Tibial artery (tissue), 4 donors: ENCODE measurements at places on chromosomes 7 and 10.

- DNase-seq: no peak
These were observed 42.0 kb downstream of the LYZL2 start for GRCh38 chr10:30587522-30588031.

DNA sequence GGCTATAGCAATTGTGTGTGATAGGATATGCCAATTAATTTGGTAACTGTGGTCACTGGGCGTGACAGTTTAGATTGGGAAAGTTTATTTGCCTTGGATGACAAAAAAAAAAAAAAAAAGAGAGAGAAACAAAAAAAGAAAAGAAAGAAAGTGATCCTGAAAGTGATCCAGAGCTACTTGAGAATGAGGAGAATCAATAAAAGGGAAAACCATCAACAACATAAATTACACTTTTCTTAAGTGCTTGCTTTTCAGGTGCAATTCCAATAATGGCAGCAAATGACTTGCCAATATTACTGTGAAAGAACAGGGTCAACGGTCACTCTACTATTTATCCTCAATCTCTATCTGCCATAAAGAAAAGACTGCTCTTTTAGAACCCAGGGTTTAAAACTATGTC, 191.8 kb upstream of the SEMA3C start:
- no peak for DNase-seq

DNA sequence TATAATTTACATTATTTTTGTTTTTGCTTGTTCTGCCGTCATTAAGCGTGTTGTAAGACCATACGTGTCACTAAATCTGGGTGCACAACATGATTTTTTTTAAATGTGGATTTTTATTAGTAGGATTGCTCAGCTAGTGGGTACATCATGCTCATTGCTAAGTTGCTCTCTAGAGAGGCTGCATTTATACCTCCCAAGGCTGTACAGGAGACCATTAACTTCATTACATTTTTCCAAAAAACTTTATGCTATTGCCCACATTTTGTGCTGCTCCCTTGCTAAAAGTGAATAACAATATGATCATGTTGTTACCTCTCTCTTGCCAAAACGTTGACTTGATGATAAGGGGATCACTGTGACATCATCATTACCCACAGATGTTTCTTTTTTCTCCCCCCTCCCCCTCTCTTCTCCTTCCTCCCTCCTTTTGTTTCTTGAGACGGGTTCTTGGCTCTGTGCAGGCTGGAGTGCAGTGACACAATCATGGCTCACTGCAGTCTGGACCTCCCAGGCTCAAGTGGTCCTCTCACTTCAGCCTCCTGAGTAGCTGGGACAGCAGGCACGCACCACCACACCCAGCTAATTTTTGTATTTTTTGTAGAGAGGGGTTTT, 65.1 kb downstream of the BMPR1A start:
- no peak for DNase-seq

GRCh38 chr10:102473445-102474331, 22.3 kb upstream of the C10orf95 start:
- no peak for DNase-seq

GRCh38 chr7:36160313-36160712, 7.3 kb downstream of the EEPD1 start:
- no peak for DNase-seq

GRCh38 chr10:132450825-132451505, 54.0 kb downstream of the PWWP2B start:
- DNase-seq: peak; percentile 59

- DNase-seq: no peak
These were observed 672 bp downstream of the LFNG start for GRCh38 chr7:2520131-2520760.

GRCh38 chr10:132459301-132460003, 62.5 kb downstream of the PWWP2B start:
- DNase-seq: no peak

DNA sequence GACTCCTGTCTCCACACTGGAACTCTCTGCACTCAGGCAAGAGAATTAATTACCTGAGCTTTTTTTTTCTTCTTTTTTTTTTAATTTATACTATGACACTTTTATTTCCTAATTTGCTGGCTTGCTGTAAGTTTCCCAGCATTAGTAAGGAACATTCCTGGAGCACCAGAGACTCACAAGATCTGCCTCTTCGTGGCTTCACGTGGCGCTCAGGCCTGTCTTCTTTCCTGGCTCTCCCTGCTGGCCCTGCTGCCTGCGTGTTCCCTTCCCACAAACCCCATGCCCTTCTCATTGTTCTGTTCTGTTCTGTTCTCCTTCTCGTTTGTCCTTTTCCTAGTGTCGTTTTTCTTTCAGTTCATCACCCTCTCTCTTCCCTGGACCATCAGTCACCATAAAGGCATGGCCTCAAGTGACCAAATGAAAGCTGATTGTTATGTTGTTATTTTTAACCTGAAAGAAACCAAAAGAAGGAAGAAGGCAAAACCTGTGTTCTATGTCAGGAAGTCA, 591.6 kb upstream of the PFKP start:
- DNase-seq: no peak

- no peak for DNase-seq
These were observed 64.3 kb downstream of the MGMT start for GRCh38 chr10:129531195-129531968.

GRCh38 chr7:2102375-2102723, 130.4 kb downstream of the MAD1L1 start:
- no peak for DNase-seq

- no peak for DNase-seq
These were observed 20.0 kb downstream of the COPG2 start for GRCh38 chr7:130648580-130648979.

DNA sequence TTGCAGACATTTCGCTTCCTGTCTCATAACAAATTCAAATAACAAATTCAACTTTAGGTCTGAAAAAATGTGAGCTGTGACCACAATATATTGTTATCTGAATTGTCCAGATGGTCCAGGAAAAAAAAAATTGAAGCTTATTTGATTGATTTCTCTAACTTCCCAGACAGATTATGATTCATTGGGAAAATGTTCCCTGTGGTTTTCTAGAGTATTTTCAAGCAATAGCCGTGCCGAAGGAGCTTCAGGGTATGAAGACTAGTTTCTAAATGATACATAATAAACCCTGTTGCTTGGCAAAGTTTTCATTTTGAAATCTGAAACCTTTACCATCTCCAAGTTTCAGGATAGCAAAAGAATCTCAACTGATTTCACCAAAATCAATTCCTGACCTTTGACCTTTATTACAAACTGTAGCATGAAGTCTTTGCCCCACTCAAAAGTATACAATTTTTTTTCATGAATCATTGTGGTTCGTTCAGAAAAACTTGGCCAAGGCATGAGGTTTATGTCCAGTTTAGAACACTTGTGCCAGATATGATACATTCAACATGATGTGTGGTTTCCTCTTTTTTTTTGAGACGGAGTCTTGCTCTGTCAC, 109.9 kb downstream of the JCAD start:
- DNase-seq: no peak

GRCh38 chr10:118986815-118987790, 42.4 kb upstream of the NANOS1 start:
- peak; percentile 9 for DNase-seq

GRCh38 chr10:101536800-101537199, 51.3 kb downstream of the POLL start:
- no peak for DNase-seq

GRCh38 chr7:104929921-104930320, 84.1 kb upstream of the KMT2E start:
- no peak for DNase-seq

DNA sequence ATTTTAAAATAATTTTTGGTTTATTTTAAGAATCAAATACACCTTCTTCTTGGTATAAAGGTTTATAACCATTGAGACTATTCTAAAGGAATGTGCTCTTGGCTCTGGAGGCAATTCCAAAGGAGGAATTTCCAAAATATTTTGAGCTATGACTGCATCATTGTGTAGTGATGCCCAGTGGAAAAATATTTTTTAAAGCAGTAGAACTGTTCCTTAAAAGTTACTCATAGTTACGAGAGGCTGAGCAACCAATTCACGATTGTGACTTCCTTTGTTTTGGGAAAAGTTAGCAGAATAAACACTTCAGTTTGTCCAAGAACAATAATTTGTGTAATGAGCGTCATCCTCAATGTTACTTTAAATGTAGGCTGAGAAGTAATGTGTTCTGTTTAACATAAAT, 233.6 kb downstream of the BAMBI start:
- DNase-seq: no peak

- DNase-seq: no peak
These were observed 25.4 kb downstream of the ANKRD61 start for GRCh38 chr7:6056616-6057015.

GRCh38 chr7:38154278-38154677, 23.8 kb upstream of the STARD3NL start:
- no peak for DNase-seq

DNA sequence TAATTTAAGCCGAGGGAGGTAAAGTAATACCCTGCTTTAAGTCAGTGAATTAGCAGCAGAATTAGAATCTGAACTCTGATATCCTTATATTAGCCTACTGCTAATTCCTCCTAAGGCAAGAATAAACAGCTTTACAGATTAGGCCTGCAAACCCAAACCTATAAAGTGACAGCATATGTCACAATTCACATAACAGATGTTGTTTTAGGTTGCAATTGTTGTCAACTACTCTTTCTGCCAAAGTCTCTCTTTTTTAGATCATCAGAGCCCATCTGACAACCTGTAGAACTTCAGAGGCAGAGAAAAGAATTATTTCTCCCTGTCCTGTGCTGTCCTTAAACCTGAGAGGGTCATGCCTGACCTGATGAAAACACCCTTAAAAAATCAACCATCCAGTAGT, 167.2 kb downstream of the PRKG1 start:
- no peak for DNase-seq

GRCh38 chr7:22653951-22654350, 73.0 kb upstream of the IL6 start:
- no peak for DNase-seq

DNA sequence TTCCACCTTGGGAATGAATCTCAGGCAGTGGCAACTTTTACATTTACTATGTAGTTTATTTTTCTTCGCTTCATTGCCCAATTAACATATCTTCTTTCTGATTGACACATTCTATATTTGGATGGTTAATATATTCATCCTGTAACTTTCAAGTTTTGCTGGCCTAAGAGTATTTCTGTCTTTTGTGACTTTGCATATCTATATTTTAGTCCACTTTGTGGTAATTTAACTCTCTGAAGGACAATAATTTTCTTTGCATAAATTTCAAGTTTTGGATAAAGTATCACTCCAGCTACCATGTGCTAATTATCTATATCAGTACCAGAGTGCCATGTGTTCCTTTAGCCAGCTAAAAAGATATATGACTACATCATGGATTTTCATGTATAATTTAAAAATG, 151.5 kb upstream of the KAT6B start:
- DNase-seq: no peak

GRCh38 chr10:116073001-116073400, 200.0 kb downstream of the GFRA1 start:
- no peak for DNase-seq
